ENCODE measurements at places on chromosomes 7 and 10.

DNA sequence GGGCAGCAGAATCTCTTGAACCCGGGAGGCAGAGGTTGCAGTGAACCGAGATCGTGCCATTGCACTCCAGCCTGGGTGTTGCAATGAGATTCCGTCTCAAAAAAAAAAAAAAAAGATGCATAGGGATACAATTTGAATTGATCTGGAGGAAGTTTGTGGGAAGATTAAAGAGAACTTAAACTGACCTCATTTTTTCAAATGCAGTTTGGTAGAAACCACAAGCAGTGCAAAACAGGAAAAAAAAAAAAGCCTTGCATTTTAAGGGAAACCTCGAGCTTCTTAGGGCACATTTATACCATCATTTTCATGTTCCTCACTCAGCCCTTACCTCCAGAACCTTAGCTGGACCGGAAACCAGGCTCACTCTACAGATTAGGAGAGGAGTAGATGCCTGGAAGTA lies 2.8 kb downstream of the KCTD7 start:
- DNase-seq: no peak

DNA sequence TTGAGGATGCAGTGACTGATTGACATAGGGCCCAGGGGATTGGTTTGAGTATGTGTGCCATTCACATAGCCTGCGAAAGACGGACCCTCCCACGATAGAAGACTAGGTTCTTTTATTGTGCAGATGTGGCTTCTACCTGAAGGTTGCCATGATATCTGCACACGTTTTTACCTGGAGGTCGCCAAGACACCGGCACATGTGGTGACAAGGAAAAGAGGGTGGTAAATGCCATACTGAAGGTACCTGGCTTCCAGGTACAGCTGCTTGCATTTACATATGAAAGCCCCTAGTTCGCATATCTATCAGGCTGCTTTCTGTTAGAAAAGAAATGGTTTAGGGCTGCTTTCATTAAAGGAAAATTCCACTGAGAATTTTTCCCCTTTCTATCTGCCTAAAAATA lies 43.6 kb downstream of the ZNF22 start:
- DNase-seq: no peak

- DNase-seq: no peak
Measured at GRCh38 chr7:26608402-26608801, 256.0 kb downstream of the SKAP2 start.

- no peak for DNase-seq
Measured at GRCh38 chr10:112280205-112280921, 2.8 kb upstream of the TECTB start.

GRCh38 chr7:37256631-37257030 lies 192.0 kb downstream of the ELMO1 start:
- no peak for DNase-seq
